A549 treated with dexamethasone at 1 μM for 4 hours (cell line): ENCODE measurements at places on chromosomes 3 and 15. TPM values are rescaled to one million over a fixed set of nuclear protein-coding genes. Genes with fewer than 3 reads are reported as not detected.

Gene IP6K2
- total RNA-seq: 45.8 to 56.2 TPM (median 52.9 TPM) in 5 replicates

Gene VWA5B2
- total RNA-seq: 0.20 to 0.50 TPM (median 0.39 TPM) in 5 replicates

Gene CSNK1G1
- total RNA-seq: 15.1 to 22.4 TPM (median 19.8 TPM) in 5 replicates

Gene EBLN2
- total RNA-seq: 0.30 to 0.47 TPM (median 0.41 TPM) in 5 replicates

Gene GOLGA8R
- total RNA-seq: 0.07 to 0.20 TPM (median 0.14 TPM) in 5 replicates

Gene LOXL1
- 0.53 to 1.3 TPM (median 0.74 TPM) in 5 replicates for total RNA-seq

Gene PAK6
- 0.29 to 0.68 TPM (median 0.34 TPM) in 5 replicates for total RNA-seq

Gene ALPK3
- total RNA-seq: 0.03 to 0.22 TPM (median 0.10 TPM) in 5 replicates

Gene COX17
- total RNA-seq: 98.1 to 134 TPM (median 98.9 TPM) in 5 replicates

Gene RPS17
- 3,722 to 5,028 TPM (median 3,855 TPM) in 5 replicates for total RNA-seq

Gene DAZL
- total RNA-seq: not detected in 5 replicates

Gene LRRC49
- 4.1 to 5.2 TPM (median 4.7 TPM) in 5 replicates for total RNA-seq

Gene CPEB1
- total RNA-seq: 2.0 to 4.0 TPM (median 3.3 TPM) in 5 replicates

Gene PPIB
- 762 to 818 TPM (median 790 TPM) in 5 replicates for total RNA-seq

Gene CILP
- total RNA-seq: 0.60 to 0.79 TPM (median 0.71 TPM) in 5 replicates

Gene NGRN
- 102 to 114 TPM (median 108 TPM) in 5 replicates for total RNA-seq

Gene SLC6A20
- total RNA-seq: 0.02 to 0.17 TPM (median 0.04 TPM) in 5 replicates

Gene PRTG
- 8.6 to 10.8 TPM (median 10.0 TPM) in 5 replicates for total RNA-seq

Gene CHSY1
- total RNA-seq: 25.8 to 34.2 TPM (median 31.5 TPM) in 5 replicates

Gene ACTR8
- total RNA-seq: 14.3 to 16.9 TPM (median 16.5 TPM) in 5 replicates

Gene CDHR4
- 0.15 to 0.26 TPM (median 0.24 TPM) in 5 replicates for total RNA-seq
